Stimulated activated CD4-positive, alpha-beta T cell treated with anti-CD3 and anti-CD28 coated beads, Interleukin-12 subunit alpha, Interleukin-12 subunit beta, amount 100 ng/mL, for 4 hours (primary cell): ENCODE measurements at places on chromosomes 2 and 18.

GRCh38 chr2:230018153-230018552 is 50.6 kb downstream of the SLC16A14 start:
- no peak for DNase-seq

DNA sequence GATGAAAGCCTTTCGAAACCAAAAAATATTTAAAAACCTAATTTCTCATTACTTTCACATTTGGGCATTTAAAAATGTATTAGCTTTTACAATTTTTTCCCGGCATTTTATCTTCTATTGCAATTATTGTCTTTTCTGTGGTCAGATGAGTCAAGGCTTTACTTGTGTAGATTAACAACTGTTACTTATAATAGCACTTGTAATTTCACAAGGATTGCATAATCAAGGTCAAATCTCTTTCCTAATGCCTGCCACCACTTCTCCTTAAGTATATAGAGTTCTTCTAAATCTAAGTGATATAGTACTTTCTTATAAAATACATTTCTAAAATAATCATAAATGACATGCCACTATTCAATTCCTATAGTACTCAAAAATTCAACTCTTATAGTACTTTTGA is 67.2 kb downstream of the SLC8A1 start:
- DNase-seq, result no peak

GRCh38 chr2:48589170-48589767 is 28.4 kb upstream of the GTF2A1L start:
- DNase-seq, result no peak

DNA sequence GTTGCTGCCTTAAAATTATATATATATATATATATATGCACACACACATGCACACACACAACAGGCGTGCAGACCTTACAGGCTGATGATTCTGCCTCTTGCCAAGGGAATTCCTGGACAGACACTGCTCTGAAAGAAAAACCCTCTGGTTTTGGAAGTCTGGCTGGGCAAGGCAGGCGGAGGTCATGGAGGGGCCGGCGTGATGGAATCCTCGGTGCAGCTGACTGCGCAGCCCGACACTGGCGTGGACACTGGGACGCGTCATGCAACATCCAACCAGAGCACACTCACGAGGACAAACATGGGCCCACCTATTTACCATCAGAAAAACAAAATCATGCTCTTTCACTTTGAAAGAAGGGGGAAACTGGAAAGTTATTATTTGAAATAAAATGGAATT is 235.3 kb downstream of the ZNF516 start:
- no peak for DNase-seq

DNA sequence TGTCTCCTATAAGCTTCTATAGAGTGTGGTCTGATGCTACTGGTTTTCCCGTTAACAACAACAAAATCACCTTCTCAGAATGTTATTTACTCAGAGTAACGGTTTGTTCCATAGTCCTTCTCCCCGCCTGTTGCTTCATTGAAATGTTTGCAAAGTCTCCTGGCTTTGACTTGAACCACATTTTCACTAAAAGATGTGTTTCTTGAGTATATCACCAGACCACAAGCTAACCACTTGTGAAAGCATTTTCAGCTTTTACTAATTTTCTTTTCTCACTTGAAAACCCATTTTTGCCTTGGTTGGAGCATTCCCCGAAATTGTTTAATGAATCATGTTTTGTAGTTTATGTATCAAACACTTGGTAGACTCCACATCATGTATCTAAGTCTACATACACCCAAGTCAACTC is 121.2 kb downstream of the DPP4 start:
- DNase-seq, result no peak

- DNase-seq, result no peak
Observed at GRCh38 chr2:88930659-88931058, 239.2 kb downstream of the RPIA start.

DNA sequence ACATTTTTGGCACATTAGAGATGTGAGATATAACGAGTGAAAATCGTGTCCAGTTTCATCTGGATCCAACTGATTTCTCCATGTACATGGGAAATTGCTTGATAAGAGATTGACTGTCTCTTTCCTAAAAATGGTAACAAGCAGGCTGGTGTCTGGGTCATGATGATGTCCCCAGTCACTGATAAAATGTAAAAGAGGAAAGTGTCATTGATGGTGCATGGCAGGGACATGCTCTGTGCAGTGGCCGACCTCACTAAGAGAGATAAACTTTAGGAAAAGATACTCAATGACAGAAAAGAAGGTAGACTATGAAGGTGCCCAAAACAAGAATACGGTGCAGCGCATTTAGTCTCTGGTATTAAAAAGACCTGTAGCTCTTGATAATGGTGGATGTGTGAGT is 1517.5 kb downstream of the RPIA start:
- DNase-seq, result no peak

- DNase-seq, result no peak
Observed at GRCh38 chr2:226611944-226612318, 187.7 kb downstream of the IRS1 start.

DNA sequence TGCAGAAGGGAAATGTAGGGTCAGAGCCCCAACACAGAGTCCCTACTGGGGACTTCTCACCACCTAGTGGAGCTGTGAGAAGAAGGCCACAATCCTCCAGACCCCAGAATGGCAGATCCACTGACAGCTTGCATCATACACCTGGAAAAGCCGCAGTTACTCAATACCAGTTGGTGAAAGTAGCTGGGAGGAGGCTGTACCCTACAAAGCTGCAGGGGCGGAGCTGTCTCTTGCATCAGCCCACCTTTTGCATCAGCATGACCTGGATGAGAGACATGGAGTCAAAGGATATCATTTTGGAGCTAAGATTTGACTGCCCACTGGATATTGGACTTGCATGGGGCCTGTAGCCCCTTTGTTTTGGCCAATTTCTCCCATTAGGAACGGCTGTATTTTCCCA is 237.3 kb downstream of the CALCRL start:
- no peak for DNase-seq

DNA sequence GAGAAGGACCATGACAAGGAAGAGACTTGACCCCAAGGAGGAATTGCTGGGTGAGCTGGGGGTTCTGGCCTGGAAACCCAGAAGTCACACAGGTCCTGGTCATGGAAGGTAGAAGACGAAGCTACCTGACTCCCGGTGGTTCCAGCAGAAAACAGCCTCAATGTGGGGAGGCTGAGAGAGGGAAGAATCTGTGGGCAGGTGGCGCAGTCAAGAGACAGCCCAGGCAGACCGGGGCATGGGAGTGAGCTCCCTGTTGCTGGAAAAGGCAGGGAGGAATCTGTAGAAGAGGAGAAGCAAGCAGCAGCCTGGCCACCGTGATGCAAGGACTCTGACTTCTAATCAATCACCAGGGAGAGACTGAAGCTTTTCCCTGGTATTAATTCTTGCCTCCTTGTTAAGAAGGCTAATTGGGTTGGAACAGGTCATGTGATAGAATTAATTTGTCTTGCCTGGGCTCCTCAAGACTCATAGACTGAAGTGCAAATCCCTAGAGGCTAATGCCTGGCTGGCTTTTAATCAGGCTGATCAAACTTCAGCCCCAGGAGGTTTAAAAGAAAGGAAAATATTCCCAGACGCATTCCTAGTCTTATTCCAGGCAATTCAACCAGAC is 30.1 kb downstream of the CNGA3 start:
- DNase-seq, result no peak

DNA sequence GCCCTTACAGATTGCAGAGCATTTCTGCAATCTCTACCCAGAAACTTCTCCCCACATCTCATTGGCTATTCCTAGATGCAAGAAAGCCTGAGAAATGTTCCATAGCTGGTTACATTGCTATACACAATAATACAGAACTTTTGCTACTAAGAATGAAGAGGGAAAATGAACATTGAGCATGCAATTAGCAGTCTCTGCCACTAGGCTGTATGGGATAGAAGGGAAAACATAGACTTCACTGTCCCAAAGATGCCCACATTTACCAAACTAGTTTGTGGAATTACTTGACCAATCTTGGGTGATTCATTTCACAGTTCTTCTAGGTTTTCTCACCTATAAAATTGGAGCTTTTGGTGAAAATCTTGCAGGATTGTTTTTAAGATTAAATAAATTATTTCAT is 265.7 kb upstream of the NT5C1B start:
- DNase-seq, result no peak

DNA sequence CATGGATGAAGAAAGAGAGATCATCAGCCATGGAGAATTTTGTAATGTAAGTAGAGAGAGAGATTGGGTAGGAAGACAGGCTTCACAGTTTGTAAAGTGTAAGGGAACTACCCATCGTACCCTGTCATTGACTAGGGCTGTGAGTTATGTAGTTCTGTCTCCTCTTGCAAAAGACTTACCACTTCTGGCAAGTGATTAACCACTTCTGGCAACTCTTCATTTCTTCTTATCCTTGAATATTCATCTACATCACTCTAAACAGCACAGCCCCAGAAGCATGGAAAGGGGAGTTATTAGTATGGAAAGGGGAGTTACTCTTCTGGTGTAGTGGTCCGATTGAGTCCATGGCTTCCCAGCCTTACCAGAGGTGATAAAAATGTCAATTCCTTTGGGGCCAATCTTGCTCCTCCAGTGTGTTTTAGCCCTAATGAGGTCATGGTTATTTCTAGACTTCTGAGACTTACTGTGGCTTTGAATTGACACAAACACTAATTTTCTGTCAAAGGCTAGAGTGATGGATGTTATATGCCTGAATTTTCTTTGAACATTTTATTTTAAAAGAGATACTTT is 52.0 kb downstream of the STAT1 start:
- DNase-seq, result no peak

DNA sequence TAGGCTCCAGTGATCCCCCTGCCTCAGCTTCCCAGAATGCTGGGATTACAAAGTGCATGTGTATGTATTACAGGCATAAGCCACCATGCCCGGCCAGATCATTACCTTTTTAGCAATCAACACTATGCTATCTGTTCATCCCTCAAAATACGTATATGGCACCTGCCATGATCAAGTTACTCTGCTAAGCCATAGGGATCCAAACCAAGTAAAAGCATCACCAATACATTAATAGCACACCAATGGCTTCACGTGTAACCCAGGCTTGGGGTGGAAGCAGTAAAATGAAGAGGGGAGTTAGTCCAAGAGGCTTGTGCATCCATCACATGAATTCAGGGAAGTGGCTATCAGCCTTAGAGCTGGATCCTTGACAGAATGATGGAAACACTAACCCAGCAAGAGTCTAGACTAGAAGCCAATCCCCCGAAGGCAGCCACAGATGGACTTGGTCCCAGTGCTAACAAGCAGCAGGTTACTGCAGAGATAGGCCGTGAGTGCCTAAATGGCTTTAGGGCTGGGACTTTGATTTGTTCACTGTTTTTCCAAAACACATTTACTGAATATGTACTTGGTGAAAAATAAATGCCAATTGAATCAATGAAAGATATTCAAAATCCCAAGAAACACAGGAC is 11.3 kb downstream of the HDLBP start:
- DNase-seq, result no peak

DNA sequence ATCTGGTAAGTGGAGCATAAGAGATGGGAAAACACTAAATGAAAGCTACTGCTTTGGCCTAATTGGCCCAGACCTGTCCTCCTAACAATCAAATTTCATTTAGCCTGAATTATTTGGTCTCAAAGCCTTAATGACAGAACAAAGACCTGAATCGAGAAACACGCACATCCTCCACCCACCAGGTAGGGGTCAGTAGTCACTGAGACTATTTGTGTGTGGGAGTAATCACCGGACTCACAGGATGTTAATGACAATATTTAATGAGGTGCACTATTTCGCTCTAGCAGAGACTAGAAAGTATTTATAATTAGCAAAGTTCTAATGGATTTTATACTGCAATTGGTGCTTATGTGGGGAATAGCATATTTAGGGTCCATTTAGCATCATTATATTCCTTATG is 68.1 kb downstream of the RBM43 start:
- DNase-seq, result no peak

- DNase-seq, result no peak
Observed at GRCh38 chr2:120963997-120964705, 228.5 kb downstream of the GLI2 start.

DNA sequence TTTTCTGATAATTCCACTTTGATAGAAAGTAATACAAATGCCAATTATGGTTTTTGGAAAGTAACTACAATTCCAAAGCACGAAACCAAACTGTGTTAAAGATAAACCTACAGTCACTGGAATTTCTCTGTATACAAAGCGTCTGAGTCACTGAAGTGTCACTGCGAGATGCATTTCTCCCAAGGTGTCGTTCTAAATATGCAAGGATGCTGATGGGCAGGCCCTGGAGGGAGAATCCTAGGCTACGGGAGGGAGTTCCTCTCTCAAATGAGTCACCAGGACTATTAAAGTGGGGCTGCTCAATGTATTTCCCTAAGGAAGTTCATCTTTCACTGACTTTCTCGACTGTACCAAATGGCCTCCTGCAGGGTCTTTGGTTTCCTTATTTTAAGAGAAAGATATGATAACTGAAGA is 163.8 kb upstream of the STK17B start:
- DNase-seq, result no peak

- DNase-seq, result no peak
Observed at GRCh38 chr2:209977386-209978239, 24.8 kb upstream of the RPE start.

DNA sequence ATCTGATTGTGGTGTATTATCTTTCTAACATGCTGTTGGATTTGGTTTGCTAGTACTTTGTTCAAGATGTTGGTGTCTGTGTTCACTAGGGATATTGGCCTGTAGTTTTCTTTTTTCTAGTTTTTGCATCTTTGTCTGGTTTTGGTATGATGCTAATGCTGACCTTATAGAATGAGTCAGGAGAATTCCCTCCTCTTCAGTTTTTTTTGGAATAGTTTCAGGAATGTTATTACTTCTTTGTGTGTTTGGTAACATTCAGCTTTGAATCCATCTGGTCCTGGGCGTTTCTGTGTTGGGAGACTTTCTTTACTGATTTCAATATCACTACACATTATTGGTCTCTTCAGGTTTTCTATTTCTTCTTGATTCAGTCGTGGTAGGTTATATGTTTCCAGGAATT is 124.2 kb upstream of the EPB41L5 start:
- no peak for DNase-seq

DNA sequence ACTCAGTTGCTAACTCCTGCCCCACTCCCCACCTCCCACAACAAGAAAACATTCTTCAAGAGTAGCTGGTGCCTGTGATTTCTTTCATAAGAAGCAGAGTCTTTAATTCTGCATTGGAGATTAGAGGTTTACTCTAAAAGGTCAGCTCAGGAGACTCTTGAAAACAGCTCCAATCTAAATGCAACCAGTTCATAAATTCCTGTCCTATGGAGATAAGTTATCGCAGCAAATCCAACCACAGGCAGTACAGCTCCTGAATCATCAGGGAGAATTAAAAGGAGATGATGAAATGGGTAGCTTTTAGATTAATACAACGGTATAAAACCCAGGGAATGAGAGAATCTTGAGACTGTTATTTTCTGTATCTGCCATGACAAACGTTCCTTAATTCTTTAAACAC is 130.7 kb downstream of the SOCS6 start:
- DNase-seq, result no peak
